ENCODE measurements at places on chromosomes 4 and X.

- no peak for DNase-seq
These were observed 65.6 kb downstream of the ATXN3L start for GRCh38 chrX:13254076-13254785.

- DNase-seq, result no peak
These were observed 168.4 kb upstream of the AMOT start for GRCh38 chrX:113009029-113009428.

DNA sequence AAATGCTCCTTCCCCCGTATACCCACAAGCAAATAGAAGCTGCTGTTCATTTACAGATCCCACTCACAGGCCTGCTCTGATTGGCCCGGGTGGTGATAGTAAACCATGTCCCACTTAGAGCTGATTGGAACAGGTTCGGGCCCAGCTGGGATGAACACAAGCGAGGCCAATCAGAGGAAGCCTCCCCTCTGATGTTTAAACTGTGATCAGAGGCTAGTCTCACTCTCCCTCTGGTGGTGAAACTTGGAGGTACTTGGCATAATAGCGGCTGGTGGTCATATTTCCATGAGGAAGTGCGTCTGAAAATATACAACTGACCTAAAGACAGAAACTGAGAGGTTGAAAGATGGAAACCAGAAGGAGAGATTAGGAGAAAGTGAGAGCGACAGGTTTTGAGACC lies 51.5 kb upstream of the TRPC3 start:
- no peak for DNase-seq

GRCh38 chr4:86481440-86481839 lies 112.7 kb upstream of the PTPN13 start:
- DNase-seq, result no peak

DNA sequence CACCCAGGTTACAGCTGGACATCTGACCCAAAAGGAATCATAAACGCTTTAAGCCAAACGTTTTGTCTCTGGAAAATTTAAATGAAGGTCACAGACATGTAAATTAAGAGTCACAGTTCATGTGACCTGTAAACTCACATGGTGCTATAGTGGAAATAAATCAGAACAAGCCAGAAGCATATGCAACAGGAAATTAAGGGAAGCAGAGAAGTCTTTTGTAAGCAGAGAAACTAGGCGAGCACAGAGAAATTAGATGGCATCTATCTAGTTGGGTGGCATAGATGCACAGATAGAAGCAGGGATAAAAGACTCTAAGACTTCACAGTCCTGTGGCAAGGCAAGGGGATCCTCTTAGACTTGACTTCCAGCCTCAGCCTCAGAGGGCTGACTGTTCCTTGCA lies 264.8 kb downstream of the GASK1B start:
- DNase-seq, result no peak

DNA sequence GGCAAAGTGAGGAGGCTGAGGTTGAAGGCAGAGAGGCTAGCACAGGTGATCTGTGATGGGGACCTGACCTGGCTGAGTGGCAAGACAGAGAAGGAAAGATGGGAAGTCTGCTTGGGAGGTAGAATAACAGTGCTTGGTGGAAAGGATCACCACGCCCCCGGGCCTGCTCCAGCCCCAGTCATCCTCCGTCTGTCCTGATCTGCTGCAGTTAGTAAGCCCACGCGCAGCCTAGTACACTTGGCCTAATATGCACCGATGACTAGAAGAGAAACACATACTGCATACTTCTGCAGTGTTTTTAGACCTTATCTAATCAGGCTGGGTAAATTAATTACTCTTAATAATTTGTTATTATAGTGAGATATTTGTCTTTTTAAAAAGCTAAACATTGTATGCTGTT lies 103.7 kb upstream of the KLF3 start:
- DNase-seq, result no peak

DNA sequence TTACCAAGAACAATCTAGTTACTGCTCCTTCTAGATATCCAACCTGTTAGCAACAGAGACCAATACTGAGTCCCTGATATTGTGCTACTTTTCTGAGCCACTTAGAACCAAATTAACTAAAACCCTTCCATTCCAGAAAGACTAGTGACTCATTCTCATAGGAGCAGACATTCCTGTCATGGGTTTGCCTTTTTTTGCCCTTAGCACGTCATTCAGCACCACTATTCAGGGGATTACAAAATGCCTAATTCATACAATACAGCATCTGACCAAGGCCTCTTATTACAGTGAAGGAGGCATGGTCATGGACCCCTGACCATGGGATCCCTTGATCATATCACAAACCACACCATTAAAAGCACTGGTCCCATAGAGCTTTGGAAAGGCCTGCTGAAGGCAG lies 123.8 kb upstream of the CXCL13 start:
- no peak for DNase-seq

DNA sequence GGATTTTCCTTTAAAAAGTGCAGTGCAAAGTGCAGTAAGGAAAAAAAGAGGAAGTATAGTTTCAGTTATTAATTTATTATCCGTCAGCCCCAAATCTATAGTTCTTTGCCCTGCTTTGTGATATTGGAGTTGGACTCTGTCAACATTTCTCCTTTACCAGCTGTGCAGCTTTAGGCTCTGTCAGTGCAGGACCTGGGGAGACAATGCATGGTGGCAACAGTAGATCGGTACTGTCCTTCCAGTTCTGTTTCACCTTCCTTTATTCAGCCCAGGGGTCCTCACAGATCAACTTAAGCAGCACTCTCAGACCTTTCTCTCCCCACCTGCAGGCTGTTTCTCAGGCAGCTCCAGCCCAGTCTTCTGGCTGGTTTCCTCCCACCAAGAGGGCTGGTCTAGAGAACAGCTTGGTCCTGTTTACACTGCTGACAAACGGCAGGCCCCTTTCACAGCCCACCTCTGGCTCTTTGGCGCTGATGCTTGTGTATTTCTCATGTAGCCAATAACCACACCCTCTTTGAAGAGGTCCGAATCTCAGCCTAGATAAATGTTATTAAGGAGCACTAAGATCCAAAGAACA lies 71.6 kb downstream of the MCUB start:
- no peak for DNase-seq

DNA sequence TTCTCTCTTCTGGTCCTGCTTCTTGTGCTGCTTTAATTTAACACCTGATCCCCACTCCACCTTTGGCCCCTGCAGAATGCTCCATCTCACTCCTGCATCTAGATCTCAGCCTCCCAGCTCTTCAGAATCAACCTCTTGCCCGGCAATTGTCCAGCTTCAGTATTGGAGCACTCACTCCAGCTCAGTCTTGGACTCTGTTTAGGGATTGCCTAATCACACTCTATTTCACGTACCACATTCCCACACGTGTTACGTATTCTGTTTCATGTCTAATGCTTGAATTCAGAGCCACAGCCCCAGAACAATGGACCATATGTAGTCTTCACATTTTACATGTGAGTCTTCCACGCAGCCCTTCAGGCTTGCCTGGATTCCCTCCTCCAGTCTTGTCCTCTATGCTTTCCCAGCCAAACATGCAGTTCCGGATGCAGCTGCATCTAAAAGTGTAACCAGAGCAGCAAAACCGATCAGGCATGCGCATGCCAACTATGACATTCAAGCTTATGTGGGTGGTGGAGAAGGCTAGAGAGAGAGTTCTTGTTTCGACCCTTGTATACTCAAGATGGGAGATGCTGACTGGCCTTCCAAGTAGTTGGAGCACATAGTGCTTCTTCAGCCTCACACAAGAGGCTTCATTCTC lies 105.2 kb upstream of the FAM9A start:
- no peak for DNase-seq

DNA sequence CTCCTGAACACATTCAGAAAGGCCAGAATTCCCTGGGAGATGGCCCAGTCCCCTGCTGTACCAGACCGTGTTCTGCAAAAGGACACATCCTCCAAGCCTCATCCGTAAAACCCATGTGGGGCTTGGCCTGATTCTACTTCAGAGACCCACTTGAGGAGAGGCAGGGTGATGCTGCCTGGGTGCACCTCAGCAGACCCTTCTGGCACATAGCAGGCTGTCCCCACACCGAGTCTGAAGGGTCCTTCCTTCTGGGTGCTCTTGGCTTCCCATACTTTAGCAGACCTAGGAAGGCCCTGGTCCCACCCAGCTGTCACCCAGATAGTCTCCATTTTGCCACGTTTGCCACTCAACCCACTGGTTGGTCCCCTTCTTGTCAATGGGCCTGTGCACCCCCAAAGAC lies 270.1 kb upstream of the AGTR2 start:
- DNase-seq, result no peak

DNA sequence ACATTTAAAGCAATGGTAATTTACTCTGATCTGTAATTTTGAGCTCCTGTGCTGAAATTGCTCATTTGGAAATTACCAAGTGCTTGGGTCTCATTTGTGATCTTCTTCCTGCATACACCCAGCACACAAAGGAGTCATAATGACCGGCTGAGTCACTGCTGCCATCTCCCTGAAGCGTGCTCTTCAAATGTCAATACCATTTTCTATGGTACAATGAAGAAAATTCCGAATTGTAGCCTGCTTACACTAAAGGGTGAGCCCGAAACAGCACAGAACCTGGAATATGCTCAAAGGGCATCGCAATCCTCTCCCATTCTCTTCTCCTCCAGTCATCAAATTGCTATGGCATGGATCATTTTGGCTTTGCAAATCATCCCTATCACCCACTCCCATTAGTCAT lies 140.5 kb downstream of the GRIA3 start:
- DNase-seq, result no peak

DNA sequence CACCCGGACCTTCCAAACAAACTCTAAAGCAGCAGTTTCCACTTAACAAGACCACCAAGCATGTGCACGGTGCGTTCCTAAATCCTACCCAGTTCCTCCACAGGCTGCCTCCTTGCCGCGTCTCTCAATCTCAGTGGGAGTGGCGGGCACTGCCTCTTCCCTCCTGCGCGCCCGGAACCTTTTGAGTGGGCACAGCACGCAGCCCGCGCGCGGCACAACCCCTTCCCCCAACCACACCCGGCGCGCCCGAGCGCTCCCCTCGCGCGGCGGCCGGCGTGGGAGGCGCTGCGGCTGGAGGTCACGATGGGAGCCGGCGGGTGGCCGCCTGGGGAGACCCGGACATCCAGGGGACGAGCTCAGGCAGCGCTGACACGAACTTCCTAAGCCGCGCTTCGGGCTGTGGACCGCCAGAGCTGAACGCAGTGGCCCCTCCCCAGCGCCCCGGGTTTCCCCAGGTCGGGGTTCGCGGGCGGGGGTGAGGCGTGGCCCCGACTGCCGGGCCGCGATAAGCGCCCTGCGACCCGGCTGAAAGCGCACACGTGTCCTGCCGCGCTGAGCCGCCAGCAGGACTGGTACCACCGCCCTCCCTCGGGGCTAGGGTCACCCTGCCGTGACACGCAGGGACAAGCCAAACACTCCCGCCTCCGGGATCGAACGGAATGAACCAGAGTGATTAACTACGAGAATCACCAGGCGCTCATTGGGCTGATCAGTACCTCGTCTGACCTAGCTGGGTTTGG lies at the start of gene ABCG2:
TSS of gene ABCG2 (minus strand) at position 151 of the 740 bp plus-strand sequence. CDS start 18,644 bp downstream, outside the sequence.
- DNase-seq, result peak; percentile 50

GRCh38 chr4:82360298-82361177 lies 13.3 kb downstream of the HNRNPD start:
- DNase-seq, result no peak

GRCh38 chr4:151928112-151928511 lies 167.3 kb upstream of the GATB start:
- DNase-seq, result no peak

DNA sequence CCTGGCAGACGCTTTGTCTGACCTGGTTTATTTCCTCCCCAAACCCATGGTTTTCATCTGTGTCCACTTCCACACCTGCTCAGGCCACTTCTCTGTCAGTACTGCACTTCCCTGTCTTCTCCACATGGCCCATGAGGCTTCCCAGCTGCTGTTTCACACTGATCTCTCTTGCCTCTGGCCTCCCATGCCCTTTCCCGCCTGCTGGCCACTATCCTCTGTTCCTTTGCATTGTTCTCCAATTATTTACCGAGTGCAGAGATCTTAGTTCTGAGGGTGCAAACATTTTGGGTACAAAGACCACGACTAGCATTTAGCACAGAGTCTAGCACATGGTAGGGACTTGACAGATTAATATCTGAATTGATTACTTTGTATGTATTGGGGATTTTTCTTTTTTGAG lies 174.8 kb upstream of the NPY2R start:
- DNase-seq, result no peak

DNA sequence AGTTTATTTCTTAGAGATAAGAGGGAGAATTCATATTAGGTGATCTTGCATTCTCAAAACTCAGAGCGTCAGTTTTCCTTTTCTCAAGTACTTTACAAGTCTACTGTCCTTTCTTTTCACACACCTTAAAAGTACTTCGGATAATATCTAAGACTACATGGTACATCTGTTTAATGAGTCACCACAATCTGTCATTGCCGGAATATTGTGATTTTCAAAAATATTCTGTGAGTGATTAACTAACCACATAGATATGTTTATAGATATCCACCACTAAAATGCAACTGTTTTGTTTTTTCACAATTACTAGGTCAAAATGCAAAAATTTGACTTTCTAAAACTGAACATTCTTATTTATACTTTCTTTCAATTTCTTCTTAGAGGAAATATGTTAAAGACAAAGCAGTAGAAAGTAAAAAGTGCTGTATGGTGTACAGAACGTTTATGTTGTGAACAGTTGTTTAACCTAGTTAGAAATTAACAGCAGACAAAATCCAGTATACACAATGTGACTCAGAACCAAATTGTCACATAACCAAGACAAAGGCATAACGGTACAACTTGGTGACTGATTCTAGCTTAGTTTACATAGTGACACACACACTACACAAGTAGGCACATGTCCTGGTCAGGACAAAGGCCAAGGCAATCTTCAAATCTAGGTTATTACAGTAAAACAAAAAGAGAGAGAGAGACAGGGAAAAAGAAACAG lies 482.9 kb downstream of the NAF1 start:
- DNase-seq, result no peak

- DNase-seq, result no peak
These were observed 43.1 kb upstream of the UCP1 start for GRCh38 chr4:140611854-140612253.

GRCh38 chr4:35912174-35912573 lies 332.1 kb downstream of the ARAP2 start:
- DNase-seq, result no peak

DNA sequence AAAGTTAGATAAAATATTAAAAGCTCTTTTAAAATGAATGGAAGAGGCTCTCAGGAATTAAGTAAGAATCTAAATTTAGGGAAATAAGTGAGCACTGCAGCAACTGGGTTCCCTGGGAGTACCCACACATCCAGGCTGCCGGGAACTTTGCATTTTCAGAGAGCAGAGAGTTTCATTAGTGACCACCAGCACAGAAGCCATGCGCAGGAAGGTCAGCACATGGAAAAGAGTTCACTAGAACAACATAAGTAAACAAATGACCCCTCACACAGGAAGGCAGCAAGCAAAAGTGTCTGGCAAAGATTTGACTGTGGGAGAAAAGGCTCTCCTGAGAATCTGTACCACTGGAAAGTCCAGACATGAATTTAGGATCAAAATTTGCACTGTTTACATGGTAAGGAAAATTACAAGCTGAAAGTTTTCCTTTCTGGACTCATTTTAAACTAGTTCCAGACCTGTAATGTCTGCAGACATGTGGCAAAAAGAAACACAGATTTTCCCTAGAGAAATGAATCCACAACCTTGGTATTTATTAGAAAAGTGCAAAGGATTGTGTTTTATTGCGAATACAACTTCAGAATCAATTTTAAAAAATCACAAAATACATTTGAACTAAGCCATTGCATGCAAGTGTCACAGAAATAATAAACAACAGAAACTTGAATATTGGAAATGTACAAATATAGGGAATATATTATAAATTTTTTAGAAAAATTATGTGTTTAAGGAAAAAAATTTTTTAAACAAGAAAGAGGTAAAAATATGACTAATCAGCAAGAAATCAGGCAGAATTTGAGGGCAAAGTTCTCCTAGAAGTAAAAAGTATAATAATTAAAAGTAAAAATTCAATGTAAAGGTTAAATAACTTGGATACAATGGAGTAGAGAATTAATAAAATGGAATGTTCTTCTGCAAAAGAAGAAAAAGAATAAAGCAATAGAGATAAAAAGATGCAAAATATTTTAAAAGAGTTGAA lies 18.4 kb upstream of the MYOZ2 start:
- DNase-seq, result no peak

Measured in stimulated activated naive CD4-positive, alpha-beta T cell treated with Interleukin-2 at 50 U/mL for 16 hours (primary cell).